ENCODE measurements at places on chromosomes 1 and 21.

- DNase-seq = no peak
Observed at GRCh38 chr1:232890340-232890943, 60.0 kb upstream of the NTPCR start.

GRCh38 chr1:77543822-77544448 is 138.5 kb downstream of the ZZZ3 start:
- no peak for DNase-seq

GRCh38 chr1:10794724-10795275 is 1.6 kb downstream of the CASZ1 start:
- no peak for DNase-seq

DNA sequence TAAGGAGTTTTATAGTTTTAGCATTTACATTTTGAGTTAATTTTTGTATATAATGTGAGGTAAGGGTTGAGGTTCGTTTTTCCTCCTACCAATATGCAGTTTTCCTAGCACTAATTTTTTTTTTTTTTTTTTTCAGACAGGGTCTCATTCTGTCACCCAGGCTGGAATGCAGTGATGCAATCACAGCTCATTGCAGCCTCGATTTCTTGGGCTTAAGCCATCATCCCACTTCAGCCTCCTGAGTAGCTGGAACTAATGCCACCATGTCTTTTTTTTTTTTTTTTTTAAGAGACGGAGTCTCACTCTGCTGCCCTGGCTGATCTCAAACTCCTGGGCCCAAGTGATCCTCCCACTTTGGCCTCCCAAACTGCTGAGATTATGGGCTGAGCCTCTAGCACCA is 2.5 kb upstream of the UBASH3A start:
- no peak for DNase-seq

DNA sequence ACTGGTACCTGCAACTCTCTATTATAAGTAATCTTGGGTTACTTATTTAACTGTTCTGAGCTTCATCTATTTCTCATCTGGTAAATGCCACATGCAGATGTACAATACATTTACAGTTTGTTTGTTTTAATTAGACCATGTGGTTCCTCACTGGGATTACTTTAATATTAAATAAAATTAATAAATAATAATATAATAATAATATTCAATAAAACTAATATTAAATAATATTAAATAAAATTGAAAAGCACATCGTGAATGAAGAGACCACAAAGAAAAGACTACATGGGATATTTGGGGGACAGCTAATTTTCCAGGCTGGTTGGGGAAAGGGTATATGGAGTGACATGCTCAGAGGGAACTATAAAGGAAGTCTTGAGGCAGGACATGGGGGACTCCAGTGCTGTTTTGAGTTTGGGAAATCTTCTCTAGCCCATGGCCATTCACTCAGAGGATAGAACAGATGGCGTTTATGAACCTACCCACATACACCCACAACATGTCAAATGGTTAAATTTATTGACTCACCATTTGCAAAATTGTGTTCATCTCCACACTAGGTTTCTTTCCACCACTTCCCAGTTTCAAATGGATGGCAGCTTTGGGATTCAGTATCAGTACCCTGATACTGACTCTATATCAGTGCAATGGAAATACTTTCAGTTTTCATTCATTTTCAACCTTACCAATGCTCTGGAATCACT is 25.6 kb downstream of the DIRAS3 start:
- no peak for DNase-seq

DNA sequence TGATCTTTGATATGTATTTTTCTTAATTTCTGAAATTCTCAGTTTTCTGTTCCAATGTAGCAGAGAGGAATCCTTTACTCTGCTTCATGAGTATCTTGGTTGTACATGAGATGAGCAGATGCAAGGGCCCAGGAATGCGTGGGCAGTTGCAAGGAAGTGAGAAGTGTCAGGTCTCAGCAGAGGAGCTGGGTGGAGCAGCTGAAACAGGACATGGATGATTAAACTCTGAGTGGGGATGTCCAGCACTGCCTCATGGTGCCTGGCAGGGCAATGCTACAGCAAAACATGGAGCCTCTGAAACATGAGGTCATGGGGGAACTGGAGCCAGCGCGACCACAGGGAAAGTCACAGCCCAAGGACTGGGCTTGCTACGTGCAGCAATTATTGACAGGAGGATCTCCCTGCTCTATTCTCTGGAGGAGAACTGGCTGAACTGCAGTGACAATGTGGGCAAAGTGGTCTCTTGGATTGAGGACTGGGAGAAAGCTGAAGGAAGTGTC is 48.4 kb downstream of the COLGALT2 start:
- DNase-seq = no peak

- peak; percentile 12 for DNase-seq
Observed at GRCh38 chr21:25501996-25502665, 105.2 kb downstream of the MRPL39 start.

DNA sequence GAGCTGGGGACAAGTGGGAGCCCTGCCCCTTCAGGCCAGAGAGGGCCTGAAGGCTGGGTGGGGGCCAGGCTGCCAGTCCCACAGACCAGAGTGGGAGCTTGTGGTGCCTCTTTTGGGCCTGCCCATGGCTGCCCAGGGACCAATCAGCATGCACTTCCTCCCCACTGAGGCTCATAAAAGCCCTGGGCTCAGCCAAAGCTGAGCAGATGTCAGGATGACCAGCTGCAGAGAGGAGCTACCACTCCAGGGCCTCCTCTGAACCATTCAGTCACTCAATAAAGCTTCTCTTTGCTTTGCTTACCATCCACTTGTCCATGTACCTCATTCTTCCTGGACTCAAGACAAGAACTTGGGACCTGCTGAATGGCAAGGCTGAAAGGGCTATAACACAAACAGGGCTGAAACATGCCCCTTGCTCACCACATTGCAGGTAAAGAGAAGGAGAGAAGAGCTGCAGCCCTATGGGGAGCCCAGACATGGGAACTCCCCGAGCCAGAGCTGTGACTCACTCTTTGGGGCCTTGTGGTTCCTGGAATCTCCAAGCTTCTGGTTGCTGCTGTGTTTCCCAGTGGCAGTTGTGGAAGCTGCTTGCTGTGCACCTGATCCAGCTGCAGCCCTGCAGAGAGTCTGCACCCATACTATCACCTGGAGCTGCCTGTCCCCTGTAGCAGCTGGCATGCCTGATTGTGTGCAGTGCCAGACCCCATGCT is 82.0 kb downstream of the OLFML3 start:
- no peak for DNase-seq

DNA sequence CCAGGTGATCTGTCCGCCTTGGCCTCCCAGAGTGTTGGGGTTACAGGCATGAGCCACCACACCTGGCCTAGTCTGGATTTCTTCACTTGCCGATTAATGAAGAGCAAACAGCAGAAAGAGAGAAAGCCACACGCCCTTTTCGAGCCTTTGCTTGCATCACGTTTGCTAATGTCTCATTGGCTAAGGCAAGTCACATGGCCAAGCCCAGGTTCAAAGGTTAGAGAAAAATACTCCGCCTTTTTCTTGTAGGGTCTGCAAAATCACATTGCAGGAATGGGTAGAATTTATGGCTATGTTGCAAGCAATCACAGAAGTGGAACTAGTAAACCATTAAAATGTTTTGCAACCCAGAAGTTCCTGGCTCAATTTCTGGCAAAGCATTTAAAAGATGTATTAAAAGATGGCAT is 26.8 kb upstream of the BACH1 start:
- DNase-seq = no peak

GRCh38 chr21:41112740-41113692 is 54.9 kb upstream of the BACE2 start:
- DNase-seq = no peak

DNA sequence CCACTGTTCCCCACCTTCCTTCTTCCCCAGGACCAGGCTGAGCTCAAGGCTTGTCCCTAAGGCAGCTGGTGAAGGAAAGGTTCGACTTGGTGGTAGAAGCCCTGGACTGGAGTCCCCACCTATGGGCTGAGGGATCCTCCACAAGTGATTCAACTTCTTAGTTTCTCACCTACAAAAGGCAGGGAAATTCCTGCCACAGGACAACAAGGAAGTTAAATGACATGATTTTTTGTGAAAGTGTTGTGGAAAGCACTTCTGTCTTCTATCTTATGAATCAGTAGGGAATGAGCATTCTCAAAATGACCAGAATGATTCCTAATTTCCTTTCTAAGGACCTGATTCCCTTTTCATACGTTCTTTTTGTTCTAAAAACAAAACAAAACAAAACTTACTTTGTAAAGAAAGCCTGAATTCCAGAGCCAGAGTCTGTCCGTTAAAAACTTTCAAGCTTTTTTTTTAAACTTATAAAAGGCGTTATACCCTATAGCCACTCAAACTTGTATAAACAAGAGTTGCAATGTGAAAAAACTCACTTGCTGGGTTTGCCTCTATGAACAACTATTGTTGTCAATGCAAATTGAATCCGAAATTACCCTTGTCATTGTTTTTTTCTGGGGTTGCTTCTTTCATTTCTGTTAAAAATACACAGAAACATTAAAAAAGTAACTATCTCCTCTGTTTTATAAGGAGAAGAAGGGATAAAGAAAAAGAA is 12.2 kb downstream of the KCNJ15 start:
- DNase-seq = no peak

DNA sequence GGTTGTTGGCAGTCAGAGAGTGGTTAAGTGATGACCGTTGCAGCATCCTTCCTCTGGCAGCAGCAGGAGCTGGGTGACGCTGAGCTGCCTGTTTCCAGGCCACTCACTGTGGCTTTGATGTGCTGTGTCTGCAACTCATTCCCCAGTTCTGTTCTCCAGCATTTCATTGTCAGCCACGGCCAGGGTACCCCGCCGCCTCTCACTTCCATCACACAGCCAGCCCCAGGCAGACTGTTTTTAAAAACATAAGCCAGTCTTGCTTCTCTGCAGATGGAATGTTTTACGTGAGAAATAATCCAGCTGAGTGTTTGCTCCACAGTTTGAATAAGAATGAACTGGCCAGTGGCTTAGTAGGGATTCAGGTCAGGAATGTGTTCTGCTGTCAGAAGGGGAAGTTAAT is 21.5 kb upstream of the ST6GALNAC3 start:
- DNase-seq = no peak

GRCh38 chr1:93352376-93352775 is 6.7 kb downstream of the DR1 start:
- no peak for DNase-seq

DNA sequence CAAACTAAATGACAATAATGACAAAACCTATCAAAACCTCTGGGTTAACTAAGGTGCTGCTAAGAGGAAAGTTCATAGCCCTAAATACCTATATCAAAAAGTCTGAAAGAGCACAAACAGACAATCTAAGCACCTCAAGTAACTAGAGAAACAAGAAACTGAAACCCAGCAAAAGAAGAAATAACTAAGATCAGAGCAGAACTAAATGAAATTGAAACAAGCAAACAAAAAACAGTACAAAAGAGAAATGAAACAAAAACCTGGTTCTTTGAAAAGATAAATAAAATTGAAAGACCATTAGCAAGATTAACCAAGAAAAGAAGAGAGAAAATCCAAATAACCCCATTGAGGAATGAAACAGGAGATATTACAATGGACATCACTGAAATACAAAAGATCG is 44.8 kb upstream of the KIAA0040 start:
- no peak for DNase-seq

GRCh38 chr1:56968878-56969495 is 3.2 kb upstream of the C8B start:
- no peak for DNase-seq

DNA sequence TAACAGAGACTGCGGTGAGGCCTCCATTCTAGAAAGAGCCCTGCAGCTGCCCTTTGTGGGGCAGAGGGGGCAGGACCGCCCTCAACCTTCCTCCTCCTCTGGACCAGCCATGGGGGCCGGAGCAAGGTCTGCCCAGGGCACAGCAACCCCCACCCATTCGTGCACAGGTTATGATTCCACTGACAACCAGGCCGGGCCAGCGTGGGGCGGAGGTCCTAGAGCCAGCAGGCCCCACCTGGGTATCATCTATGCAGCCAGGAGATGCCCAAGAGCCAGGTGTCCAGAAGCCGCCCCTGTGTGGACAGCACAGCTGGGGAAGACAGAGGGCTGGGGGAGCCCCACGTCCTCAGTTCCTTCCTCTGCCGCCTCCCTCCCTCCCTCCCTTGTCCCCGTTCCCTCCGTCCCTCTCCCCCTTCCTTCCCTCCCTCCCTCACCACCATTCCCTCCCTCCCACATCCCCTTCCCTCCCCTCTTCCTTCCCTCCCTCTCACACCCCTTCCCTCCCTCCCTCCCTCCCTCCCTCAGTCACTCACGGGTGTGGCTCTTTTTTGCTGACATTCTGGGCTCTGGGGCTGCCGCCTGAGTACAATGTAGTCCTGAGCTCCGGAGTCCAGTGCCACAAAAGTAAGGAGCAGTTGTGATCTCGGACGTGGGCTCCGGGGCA is 12.3 kb downstream of the RNF223 start:
- DNase-seq = no peak

DNA sequence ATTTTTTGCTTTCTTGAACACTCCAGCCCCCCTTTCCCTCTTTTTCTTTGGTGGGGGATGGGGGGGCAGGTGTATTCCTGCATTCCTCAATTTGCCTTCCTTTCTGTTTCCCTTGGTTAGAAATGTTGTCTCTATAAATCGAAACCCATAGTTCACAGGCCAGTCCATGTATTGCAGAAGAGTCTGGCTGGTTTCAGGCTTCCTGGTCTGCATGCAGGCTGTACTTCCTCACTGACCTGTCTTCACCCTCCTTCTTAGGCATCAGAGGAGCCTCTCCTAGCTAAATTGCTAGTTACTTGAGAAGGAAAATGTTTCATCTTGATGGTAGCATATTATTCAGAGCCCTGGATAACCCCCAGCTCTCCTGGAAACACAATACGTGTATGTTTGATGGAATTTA is 140.0 kb downstream of the SPATA46 start:
- DNase-seq = no peak

GRCh38 chr1:208177656-208178055 is 66.5 kb downstream of the PLXNA2 start:
- no peak for DNase-seq

DNA sequence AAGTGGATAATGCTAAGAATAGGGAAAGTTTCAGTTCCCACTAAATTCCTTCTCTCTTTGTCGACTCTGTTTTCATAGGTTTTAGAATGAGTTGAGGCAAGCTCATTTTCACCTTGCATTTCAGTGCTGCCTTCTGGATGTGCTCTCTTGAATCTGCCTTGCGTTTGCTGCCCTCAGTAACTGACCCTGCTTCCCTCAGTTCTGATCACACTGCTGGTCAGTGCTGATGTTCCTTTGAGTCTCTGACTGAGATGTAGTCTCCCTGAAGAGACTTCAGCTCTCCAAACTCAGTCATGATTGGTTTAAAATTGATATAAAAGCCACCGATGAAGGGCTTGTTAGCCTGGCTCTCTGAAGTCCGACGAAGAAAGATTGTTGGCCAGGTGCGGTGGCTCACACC is 25.2 kb upstream of the HMGN1 start:
- no peak for DNase-seq

Measured in CD4-positive, alpha-beta T cell treated with Interleukin-12 subunit alpha and Interleukin-12 subunit beta, for 1 hour (primary cell).